ENCODE measurements at places on chromosomes 4 and X.

DNA sequence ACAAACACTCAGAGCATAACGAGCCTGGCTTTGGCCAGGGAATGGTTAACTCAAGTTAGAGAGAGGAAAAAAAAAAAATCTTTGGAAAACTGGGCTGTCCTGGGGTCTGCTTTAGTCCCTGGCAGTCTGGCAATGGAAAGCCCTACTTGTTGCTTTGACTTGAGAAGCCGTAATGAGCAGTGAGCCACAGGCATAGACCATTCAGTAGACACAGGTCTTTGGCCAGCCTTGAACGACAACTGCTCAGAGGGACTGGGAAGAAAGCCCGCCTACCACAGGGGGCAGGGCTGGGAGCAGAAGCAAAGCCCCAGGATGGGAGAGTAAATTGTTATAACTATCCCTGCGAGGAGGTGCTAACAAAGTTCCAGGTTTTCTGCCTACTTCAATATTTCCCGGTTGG is 25.9 kb downstream of the SLC25A43 start:
- no peak overlapping the region for H3K4me3 ChIP-seq
- H3K27ac ChIP-seq: no peak overlapping the region
- no peaks in the 10 kb centered on the region for H3K27me3 ChIP-seq
- no peaks in the 10 kb centered on the region for H3K4me1 ChIP-seq
- no peaks in the 10 kb centered on the region for H3K36me3 ChIP-seq

DNA sequence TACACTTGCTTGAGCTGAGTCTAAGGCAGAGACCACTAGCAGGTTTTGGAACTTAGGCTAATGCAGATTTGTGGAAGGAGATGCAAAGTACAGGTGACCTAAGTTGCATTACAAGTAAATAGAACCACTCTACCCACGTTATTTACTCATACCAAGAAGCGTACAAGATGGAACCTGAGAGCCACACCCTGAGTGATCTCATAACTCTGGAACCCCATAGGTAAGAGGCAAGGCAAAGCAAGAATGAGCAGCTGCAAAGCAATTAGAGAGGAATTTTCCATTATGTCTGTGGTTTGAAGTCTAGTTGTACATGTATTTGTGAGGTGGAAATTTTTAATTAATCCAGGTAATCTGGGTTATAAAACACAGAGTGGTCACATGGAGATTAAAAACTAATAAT is 55.4 kb downstream of the CC2D2A start:
- no peak overlapping the region for H3K4me3 ChIP-seq
- H3K27me3 ChIP-seq: no peaks in the 10 kb centered on the region
- no peak for DNase-seq

DNA sequence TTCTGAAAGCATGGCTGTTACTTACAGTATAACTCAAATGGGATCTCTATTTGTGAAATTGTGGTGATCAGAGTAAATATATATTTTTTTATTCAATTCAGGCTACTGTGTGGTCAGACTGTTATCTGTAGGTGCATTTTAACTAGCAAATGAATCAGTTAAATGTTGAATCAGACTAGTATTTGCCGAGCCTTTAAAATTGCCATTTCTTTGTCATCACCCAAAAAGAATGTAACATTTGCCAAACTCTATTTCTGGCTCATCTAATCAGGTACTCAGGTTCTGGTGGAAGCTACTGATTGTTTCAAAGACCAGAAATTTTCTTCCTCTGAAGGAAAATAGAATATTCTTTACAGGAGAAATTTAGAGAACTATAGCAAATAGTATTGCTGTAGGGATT is 1.8 kb upstream of the NAA15 start:
- no peaks in the 10 kb centered on the region for H3K27me3 ChIP-seq
- no peak overlapping the region for H3K27ac ChIP-seq
- DNase-seq: no peak
- H3K4me1 ChIP-seq: peaks cover 40% of the 10 kb centered on the region

DNA sequence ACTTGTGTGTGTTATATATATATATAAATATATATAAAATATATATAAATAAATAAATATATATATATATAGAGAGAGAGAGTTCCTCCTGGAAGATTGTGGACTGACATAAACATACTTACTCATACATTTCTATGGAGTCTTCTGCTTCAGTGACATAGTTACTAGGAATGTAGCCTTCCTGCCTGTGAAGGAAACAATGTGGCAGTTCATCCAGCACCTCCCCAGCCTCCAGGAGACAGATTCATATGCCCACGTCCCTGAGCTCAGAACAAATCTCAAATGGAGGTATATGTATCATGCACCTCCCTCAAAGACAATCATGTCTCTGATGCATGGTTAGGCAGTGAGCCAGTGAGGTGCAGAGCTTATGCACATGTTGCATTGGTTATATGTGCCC is 11.4 kb upstream of the TIMM8A start:
- no peaks in the 10 kb centered on the region for H3K27me3 ChIP-seq
- H3K4me1 ChIP-seq: peaks cover 6% of the 10 kb centered on the region
- no peak overlapping the region for H3K27ac ChIP-seq
- no peaks in the 10 kb centered on the region for H3K36me3 ChIP-seq
- no peak overlapping the region for H3K4me3 ChIP-seq

DNA sequence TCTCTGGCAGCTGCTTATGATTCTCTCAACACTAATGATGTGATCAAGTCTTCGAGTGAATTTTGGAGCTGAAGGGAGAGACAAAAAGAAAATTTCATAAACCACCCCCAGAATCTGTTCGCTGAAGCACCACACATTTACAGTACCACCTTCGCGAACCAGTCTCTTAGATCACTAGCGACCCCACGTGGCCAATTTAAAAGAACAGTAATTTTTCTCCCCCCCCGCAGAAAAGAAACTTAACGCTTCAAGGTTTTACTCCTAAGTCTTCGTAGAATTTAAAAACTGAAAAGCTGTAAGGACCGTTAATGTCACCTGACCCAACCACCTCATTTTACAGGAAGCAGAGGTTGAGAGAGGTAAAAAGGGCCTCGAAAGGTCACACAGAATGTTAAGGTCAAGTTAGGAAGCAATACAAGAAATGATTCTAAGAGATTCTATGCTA is 187.5 kb downstream of the QDPR start:
- H3K4me3 ChIP-seq: no peak overlapping the region
- no peak for DNase-seq
- no peaks in the 10 kb centered on the region for H3K36me3 ChIP-seq
- peaks cover 15% of the 10 kb centered on the region for H3K4me1 ChIP-seq

GRCh38 chrX:37701588-37701987 is 16.0 kb downstream of the XK start:
- H3K27ac ChIP-seq: no peak overlapping the region
- no peaks in the 10 kb centered on the region for H3K4me1 ChIP-seq
- H3K27me3 ChIP-seq: no peaks in the 10 kb centered on the region

DNA sequence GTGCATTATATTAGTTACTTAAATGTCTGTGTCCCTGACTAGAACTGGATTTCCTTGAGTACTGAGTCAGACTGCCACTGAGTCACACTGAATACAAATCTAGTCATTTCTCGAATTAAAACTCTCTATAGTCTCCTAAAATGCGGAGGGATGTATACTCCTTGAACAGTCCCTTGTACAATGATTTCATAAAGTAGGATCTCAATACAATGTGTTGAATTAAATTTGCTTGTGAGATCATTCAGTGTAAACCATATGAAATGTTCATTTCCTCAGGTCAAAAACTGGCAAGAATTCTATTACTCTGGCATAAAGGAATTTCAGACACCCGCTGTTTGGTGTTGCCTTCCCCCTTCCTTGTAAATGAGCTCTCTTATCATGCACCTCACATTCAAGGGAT is 17.5 kb upstream of the FAM241A start:
- no peaks in the 10 kb centered on the region for H3K4me1 ChIP-seq
- no peaks in the 10 kb centered on the region for H3K27me3 ChIP-seq
- H3K27ac ChIP-seq: no peak overlapping the region

GRCh38 chr4:25993395-25994185 is 79.6 kb downstream of the SMIM20 start:
- H3K36me3 ChIP-seq: no peaks in the 10 kb centered on the region
- no peaks in the 10 kb centered on the region for H3K4me1 ChIP-seq
- DNase-seq: no peak
- H3K27ac ChIP-seq: no peak overlapping the region

- H3K4me1 ChIP-seq: peaks cover 15% of the 10 kb centered on the region
- no peak overlapping the region for H3K4me3 ChIP-seq
- DNase-seq: no peak
- H3K36me3 ChIP-seq: no peaks in the 10 kb centered on the region
- no peaks in the 10 kb centered on the region for H3K27me3 ChIP-seq
These were observed 184.0 kb upstream of the NEIL3 start for GRCh38 chr4:177125656-177126055.

- H3K36me3 ChIP-seq: no peaks in the 10 kb centered on the region
- no peak overlapping the region for H3K27ac ChIP-seq
- peaks cover 5% of the 10 kb centered on the region for H3K4me1 ChIP-seq
- no peak for DNase-seq
- no peaks in the 10 kb centered on the region for H3K27me3 ChIP-seq
These were observed 24.4 kb downstream of the AIMP1 start for GRCh38 chr4:106340774-106341173.

DNA sequence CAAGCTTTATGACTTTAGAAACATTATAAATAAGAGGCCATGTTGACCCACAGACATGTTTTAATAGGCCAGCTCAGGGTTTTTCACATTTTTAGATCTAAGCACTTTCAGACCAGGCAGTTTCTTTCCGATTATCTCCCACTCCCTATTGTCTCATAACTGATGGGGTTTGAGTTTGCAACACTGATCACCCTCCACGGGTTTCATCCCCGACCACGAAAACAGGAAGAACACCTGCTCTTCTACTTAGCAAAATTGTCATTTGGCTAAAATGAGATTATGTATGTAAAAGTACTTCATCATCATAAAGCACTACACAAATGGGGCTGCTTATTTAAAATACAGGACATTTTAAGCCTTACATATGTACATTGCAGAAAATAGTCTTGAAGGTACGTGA is 407.9 kb downstream of the HNRNPD start:
- DNase-seq: no peak
- no peak overlapping the region for H3K4me3 ChIP-seq
- no peaks in the 10 kb centered on the region for H3K36me3 ChIP-seq
- no peaks in the 10 kb centered on the region for H3K27me3 ChIP-seq
- H3K4me1 ChIP-seq: no peaks in the 10 kb centered on the region

GRCh38 chr4:42638993-42639392 is 17.9 kb downstream of the ATP8A1 start:
- H3K4me1 ChIP-seq: no peaks in the 10 kb centered on the region
- H3K27ac ChIP-seq: no peak overlapping the region
- no peaks in the 10 kb centered on the region for H3K27me3 ChIP-seq
- no peaks in the 10 kb centered on the region for H3K36me3 ChIP-seq

DNA sequence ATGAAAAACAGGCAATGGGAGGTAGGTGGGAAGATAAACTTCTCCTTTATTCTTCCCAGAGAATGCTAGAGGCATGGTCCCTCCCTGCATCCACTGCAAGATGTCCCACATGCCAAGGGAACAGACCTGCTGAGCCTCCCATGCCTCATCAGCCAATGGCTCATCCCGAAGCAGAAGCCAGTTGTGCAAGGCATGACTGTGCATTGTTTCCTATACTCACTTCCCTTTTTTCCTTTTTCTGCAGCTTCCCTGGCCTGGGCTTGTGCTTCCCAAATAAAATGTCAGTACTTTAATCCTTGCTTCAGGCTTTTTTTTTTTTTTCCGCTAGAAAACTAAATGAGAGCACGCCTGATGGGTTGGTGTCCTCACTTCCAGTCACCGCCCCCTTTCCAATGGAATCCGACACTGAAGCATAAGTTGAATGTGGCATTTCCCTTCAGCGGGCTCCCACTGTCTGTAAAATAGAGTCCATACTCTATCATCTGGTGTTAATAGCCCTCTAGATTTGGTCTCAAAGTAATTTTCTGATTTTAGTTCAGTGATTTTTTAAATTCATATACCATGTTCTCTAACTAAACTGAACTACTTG is 239.0 kb upstream of the JADE1 start:
- peak; percentile 1 for DNase-seq
- H3K36me3 ChIP-seq: no peaks in the 10 kb centered on the region
- peaks cover 34% of the 10 kb centered on the region for H3K4me1 ChIP-seq
- H3K4me3 ChIP-seq: no peak overlapping the region

- H3K4me3 ChIP-seq: no peak overlapping the region
- H3K27me3 ChIP-seq: no peaks in the 10 kb centered on the region
- no peak overlapping the region for H3K27ac ChIP-seq
- no peak for DNase-seq
These were observed 9.7 kb upstream of the MYOZ2 start for GRCh38 chr4:119125931-119126330.

- no peak for DNase-seq
- H3K36me3 ChIP-seq: no peaks in the 10 kb centered on the region
- no peak overlapping the region for H3K27ac ChIP-seq
These were observed 267.1 kb upstream of the ETNPPL start for GRCh38 chr4:109029987-109030386.

DNA sequence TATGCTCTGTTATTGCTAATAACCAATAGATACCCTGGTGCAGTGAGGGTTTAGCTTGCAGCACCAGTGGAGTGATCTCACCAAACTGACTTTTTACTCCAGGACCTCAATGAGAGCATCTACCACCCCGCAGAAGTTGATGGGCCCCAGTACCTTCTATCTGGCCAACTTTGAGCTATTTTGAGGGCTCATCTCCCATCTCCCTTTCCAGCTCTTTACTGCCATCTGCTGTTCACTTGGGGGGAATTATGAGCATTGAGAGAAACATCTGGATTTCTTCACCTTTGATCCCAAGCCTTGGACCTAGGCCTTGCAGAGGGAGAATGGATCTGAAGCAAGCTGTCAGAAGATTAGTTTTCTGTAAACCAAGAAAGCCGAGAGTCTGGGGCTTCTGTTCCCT is 143.6 kb downstream of the TMEM164 start:
- peaks cover 50% of the 10 kb centered on the region for H3K4me1 ChIP-seq
- H3K4me3 ChIP-seq: no peak overlapping the region
- H3K27me3 ChIP-seq: no peaks in the 10 kb centered on the region
- H3K27ac ChIP-seq: no peak overlapping the region

GRCh38 chr4:155017426-155017825 is 191.0 kb upstream of the NPY2R start:
- H3K36me3 ChIP-seq: no peaks in the 10 kb centered on the region
- no peaks in the 10 kb centered on the region for H3K4me1 ChIP-seq
- no peaks in the 10 kb centered on the region for H3K27me3 ChIP-seq
- no peak overlapping the region for H3K27ac ChIP-seq
- H3K4me3 ChIP-seq: no peak overlapping the region
